KG1 (cell line): ENCODE measurements at places on chromosomes 11 and 22.
A peak's percentile ranks its signal among the peaks of the same experiment; 100 is the strongest.

DNA sequence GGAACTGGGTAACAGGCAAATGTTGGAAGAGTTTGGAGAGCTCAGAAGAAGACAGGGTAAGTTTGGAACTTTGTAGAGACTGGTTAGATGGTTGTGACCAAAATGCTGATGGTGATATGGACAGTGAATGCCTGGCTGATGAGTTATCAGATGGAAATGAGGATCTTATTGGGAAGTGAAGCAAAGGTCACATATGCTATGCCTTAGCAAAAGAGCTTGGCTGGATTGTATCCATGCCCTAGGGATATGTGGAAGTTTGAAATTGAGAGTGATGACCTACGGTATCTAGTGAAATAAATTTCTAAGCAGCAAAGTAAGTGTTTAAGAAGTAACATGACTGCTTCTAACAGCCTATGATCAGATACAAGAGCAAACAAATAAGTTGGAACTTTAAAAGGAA is 17.8 kb downstream of the BBOX1 start:
- DNase-seq, result no peak

GRCh38 chr11:11075515-11076171 is 217.8 kb upstream of the ZBED5 start:
- DNase-seq, result no peak

- DNase-seq, result no peak
These were observed 34.8 kb upstream of the E2F8 start for GRCh38 chr11:19275496-19275895.

- no peak for DNase-seq
These were observed 22.2 kb downstream of the TREH start for GRCh38 chr11:118657238-118657637.

DNA sequence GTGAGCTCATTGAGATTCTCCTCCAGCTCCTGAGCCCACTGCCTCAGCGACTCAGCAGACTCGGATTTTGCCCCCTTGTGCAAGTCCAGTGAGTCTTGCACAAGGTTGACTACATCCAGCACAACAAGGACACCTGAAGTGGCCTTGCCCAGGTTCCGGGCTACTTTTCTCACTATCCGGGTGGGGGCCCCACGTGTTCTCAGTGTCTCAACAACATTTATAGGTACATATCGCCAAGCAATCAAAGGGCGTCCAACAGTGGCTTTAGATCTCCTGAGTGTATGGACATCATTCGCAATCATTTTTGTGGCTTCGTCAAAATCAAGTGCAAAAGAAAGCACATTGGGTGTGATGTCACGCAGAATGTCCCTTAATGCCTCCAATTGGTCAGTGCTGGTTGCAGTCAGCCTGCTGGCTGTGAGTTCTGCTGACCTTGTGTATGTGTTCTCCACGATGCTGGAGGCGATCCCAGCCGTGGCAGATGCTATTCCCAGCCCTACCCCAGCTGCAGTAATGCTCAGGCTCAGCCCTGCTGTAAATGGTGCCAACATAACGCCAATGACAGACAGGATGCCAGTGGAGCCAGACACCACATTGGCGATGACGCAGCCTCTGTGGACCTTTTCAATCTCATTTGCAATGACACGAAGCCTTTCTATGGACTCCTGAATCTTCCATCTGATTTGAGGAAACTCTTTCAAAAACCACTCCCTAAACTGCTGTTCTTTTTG is 10.3 kb downstream of the APOL4 start:
- no peak for DNase-seq

- DNase-seq, result no peak
These were observed 37.1 kb downstream of the MCM5 start for GRCh38 chr22:35437049-35437448.

DNA sequence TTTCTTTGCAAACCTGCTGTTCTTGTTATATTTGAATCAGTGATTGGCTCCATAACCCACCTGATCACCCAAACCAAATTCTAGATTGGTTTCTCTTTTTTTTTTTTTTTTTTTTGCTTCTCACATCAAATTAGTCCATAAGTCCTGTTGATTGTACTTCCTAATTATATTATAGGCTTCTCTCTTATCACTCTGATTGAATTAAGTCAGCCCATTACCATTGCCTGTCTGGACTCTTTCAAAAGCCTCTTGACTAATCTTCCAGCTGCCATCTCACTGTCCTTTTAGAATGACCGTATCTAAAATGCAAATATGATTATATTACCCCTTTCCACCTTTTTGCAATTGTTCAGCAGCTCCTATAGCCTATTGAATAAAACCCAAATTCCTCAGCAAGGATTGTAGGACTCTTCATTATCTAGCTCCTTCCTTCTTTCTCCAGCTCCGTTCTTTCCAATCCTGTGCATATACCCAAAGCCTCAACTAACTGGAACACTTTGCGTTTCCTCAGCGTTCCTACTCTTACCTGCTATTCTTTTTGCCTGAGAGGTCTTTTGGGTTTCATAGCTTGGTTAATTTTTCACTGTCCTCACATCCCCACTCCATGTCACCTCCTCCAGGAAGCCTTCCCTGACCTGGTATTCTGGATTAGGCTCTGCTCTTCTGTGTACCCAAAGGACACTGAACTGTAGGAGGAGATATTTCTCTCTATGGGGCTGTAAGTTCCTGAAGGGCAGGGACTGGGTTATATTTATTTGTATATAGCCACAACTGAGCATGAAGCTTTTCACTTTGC is 423.3 kb downstream of the TMEM135 start:
- no peak for DNase-seq

DNA sequence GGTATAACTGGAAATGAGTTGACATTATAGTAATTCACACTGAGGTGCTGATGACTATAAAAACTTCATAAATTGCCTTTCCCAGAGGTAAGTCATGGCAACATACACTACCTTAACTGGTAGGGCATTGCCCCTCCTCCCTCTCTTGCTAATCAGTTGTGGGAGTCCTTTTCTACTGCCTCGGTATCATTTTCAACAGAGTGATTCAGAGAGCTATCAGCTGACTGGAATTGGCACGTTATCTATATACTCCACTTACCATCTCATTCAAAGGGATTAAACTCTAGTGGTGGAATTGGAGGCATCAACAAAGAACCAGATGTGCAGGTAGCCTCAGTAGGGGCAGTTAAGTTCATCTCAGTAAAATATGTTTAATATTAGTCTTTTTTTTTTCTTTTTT is 8.0 kb upstream of the NUP160 start:
- DNase-seq, result no peak

GRCh38 chr22:49659281-49659923 is 168.3 kb downstream of the BRD1 start:
- DNase-seq, result no peak

DNA sequence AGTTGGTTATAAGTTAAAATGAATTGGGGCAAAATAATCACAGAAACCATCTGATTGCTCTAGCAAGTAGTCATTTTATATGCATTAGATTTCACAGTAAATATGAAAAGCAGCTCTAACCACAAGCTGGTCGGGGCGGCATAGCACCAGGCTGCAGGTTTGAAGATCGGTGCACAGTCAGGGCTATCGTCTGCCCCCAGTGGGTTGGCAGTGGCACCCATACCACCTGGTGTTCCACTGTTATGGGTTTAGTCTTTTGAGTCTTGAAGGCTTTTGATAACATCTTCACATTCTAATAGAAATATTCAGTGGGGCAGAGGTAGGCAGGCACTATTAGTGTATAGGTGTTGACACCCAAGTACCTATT is 62.1 kb downstream of the GRK3 start:
- DNase-seq, result no peak

- DNase-seq, result no peak
These were observed 8.3 kb downstream of the TST start for GRCh38 chr22:37010976-37011375.

DNA sequence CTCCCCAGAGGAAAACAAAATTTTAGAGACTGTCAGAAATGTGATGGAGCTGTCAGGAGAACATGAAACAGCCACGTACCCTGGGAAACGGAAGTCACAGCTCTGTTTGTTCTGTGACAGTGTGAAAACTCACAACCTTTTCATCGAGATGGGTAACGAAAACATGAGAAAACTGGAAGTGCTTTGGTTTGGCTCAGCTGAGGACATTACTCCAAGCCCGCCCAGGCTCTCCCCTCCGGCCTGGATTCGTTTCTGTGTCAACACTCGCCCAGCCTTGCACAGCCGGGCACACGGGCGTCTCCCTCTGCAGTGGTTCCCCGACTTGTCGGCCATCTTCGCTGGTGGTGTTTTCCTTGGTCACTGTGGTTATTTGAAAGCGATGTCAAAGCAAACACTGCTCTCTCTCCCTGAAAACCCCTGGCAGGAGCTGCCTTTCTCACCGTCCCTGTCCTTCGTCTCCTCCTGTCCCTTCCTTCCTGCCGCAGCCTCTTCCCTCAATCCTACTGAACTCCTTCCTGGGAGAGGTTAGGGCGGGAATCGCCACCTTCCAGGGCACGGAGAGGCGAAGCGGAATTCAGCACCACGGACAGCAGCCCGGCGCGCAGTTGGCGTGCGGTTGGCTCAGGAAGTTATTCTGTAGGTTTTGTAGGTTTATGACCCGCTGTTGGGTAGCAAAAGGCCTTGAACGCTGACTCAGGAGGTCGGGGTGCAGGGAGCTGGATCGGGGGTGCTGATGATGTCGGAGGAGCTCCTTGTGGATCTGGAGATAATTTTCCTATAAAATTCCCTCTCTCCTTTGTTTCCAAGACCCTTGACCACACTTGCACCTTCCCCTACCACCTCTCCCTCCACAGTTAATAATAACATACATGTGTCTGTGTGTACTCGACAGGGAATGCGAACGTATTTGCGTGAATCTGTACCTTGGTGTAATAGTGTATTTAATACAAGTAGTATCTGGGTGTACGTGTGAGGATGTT is 13.1 kb upstream of the RPS19BP1 start:
- DNase-seq, result no peak

- DNase-seq, result peak; percentile 84
These were observed 30.0 kb upstream of the WNT11 start for GRCh38 chr11:76236092-76236999.

- DNase-seq, result no peak
These were observed 8.6 kb downstream of the GAL start for GRCh38 chr11:68692871-68693483.

- no peak for DNase-seq
These were observed 2.5 kb upstream of the TPP1 start for GRCh38 chr11:6621711-6622211.

DNA sequence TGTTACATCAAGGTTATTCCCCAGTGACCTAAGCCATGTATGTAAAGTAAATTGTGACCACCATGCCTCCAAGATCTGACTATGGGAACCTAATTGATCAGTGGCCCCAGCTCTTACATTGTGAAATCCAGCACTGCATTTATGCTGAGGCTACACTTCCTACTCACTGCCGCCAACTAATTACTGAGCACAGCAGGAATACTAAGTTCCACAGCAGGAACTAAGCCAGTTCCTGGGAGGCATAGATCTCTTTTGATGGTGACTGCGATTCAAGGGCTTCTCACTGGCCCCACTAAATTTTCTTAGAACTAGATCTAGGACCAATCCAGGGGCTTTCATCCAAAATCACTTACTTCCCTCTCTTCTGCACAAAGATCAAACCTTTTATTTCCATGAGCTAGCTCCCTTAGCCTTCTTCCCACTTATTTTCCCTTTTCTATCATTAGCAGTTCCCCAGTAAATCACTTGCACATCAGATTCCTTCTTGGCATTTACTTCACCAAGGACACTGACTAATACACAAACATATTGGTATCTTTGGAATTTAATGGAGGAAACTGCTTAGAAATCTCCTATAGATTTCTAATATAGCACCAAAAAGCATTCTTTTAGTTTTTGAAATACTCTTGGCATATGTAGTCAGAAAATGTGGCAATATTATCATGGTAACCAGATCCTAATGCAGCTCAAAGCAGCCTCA is 46.0 kb downstream of the CNTN5 start:
- no peak for DNase-seq

- no peak for DNase-seq
These were observed 28.4 kb upstream of the RFPL3 start for GRCh38 chr22:32329202-32329645.

- DNase-seq, result no peak
These were observed 8.2 kb downstream of the SESN3 start for GRCh38 chr11:95222817-95223216.

DNA sequence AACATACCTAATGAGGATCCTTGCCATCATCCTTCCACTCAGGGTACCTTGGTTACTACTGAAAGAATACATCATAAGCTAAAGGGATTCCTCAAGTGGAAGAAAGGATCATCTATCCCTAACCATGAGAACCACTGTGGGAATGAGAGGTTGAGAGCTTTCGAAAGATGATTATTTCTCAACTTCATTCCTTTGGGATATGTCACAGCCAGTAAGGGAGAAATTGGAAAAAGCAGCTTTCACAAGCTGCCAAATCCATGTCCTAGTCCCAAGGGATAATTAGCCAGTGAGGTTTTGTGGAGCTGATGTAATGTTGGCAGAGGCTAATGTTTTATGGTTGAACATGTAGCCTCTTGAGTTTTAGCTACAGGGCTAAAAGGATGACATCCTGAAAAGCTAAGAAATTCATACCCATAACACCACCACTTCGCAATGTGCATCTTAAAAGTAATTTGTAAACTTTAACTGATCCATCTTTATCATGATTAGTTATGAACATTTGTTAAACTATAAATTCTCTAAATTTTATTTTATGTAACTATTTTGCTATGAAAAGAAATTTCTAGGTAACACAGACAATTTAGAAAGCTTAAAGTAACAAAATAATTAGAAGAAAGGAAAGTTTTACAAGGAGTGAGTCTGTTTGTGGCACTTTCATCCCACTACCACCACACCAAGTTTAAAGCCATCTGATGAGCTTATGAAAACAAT is 123.9 kb downstream of the MRTFA start:
- DNase-seq, result no peak

- DNase-seq, result peak; percentile 78
These were observed 345.4 kb upstream of the KIRREL3 start for GRCh38 chr11:127345819-127346459.

- no peak for DNase-seq
These were observed 14.1 kb downstream of the ANKK1 start for GRCh38 chr11:113401718-113402117.

GRCh38 chr11:790721-791564 is 1.1 kb upstream of the CEND1 start:
- DNase-seq, result no peak

- no peak for DNase-seq
These were observed 503.2 kb upstream of the B3GAT1 start for GRCh38 chr11:134915212-134915611.

DNA sequence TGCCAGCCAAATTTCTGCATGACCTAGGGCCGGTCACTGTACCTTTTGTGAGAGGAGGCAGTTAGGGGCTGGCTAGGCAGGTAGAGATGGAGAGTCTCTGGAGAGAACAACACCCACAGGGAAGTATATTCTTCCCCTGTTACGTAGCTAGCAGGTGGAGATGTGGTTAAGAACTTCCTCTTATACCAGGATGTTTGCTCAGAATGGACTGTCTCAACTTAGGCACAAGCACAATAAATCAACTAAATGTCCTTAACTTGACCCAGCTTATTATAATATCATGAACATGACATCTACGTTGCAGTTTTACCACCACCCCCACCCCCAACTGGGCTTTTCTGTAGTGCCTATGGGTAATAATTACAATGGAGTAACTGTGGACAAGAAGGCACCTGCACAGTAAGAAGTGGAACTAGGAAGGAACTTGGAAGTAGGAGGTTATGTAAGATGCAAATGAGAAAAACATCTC is 60.7 kb upstream of the MPEG1 start:
- peak; percentile 85 for DNase-seq
